ENCODE measurements at places on chromosomes 7 and 10.

- no peak for DNase-seq
Observed at GRCh38 chr7:140402178-140402835, 1.6 kb upstream of the RAB19 start.

DNA sequence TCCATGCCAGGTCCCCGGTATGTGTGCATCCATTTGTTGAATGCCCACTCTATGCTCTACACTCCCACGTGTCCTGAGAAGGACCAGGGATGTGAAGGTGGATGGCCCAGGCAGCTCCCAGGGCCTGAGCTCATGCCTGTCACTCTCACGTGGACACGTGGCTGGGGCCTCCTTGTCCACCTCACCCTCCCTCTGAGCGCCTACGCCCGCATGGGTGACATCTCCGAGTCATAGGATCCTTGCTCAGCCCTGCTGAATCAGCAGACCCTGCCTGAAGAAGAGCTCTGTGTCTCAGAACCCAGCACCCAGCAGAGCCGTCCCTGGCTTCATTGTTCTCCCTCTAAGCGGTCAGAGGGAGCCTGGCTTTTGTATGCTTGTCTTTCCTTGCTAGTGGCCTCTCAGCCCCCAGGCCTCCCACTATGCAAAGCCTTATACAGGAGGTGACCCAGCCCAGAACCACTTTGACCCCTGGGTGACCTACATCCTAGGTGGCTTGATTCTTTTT is 107.9 kb upstream of the PPIF start:
- no peak for DNase-seq

DNA sequence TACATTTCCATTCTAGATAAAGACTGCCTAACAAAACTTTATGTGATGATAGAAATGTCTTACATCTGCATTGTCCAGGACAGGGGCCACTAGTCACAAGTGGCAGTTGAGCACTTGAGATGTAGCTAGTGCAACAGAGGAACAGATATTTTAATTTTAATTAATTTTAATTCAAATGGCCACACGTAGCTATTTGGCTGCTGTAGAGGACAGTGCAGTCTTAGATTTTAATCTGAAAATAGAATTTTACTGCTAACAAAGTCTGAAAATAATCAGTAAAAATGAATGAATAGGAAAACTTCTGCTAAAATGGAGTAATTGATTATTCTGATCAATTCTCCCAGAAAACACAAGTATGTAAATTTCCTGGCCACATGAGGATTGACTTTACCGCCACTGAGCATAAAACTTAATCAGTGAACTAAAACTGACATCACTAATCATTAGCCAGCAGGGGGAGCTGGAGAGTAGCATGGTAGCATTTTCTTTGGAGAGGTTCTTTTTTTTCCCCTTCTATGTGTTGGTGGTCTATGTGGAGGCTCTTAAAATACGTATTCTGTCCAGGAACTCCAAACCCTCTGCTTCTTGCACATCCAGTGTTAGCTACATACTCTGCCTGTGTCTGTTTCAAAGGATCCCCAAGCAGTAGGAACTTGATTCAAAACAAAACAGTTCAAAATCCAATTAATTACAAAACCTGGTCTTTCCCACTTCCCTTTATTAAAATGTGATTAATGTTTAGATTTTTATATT is 52.1 kb downstream of the TSPAN12 start:
- DNase-seq = peak; percentile 73

GRCh38 chr7:94109556-94109955 is 105.4 kb upstream of the BET1 start:
- DNase-seq = no peak

GRCh38 chr10:128009372-128010126 is 102.6 kb downstream of the PTPRE start:
- DNase-seq = no peak

DNA sequence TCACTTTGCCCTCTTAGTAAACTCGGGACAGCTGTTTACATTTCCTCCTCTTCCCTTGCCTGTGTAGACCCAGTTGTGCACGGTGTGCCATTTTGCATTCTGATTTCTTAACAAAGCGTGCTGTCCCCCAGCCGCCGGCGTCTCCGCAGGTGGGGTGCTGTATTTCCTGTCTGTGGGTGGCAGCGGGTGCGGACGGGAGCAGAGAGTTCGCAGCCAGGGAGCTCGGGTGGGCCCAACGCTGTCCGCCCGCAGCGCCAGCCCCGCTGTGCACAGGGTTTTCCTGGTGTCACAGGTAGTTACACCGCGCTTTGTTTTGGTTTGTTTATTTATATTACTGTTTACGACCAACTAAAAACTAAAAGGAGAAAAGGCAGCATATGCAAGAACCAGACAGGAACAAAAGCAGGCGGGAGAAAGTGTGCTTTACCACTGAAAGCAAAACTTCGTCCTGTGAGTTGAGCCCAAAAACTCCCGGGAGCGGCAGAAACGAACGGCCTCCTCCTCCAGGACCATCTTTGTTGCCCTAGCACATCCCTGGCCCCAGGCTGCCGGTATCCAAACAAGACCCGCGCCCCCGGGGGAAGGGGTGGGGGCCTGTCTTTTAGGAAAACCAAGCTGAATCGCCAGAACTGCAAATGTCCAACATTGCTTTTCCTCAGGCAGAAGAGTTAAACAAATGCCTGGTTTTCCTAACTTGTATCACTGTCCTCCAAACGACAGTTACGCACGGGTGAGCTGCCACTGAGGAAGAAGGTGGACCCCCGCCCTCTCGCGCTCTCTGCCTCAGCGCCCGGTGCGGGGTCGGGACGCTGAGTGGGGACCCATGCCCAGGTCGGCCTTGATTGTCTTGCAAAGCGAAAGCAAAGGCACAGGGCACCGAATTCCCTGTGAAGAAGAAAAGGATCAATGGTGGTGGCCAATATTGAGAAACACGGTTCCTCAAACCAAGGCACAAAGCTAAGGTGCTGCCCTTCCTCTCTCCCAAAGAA is 45.9 kb upstream of the DRGX start:
- no peak for DNase-seq

- DNase-seq = no peak
Observed at GRCh38 chr10:61623161-61623560, 39.6 kb upstream of the CABCOCO1 start.

GRCh38 chr10:78588194-78588811 is 480.5 kb upstream of the ZMIZ1 start:
- no peak for DNase-seq

DNA sequence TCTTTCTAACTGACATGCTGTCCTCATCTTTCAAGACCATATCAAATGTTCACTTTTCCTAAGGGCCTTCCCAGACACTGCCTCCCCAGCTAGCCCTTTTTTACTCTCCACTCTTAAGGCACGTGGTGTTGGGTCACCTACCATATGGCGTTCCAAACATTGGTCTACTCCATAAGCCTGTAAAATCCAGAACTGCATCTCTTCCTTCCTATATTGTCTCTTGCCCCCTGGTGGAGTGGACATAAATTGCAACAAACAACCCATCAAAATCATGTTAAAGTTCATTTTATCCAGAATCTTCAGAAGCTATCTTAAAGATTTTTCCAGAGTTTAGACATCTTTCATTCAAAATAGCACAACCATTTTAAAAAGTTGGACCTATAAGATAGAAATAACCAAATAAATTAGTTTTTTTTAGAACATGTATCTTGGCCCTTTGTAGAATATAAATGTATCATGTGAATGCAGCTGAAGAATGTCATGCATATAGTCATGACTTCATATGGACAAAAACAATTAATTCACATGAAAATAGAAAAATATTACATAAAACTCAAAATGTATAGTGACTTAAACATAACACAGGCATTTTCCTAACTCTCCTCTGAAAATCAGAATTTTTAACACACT is 180.6 kb upstream of the CHRM2 start:
- peak; percentile 24 for DNase-seq

GRCh38 chr7:135710417-135711138 is 17.4 kb downstream of the SLC13A4 start:
- DNase-seq = peak; percentile 78

- no peak for DNase-seq
Observed at GRCh38 chr7:44375926-44376342, 50.5 kb upstream of the CAMK2B start.

- no peak for DNase-seq
Observed at GRCh38 chr10:97892939-97893338, 43.3 kb downstream of the GOLGA7B start.

GRCh38 chr7:120404042-120404441 is 131.1 kb downstream of the KCND2 start:
- DNase-seq = no peak

Data from iPS-NIHi11 (cell line).